Activated CD8-positive, alpha-beta memory T cell treated with anti-CD3 and anti-CD28 coated beads for 4 hours (primary cell): ENCODE measurements at places on chromosomes 3 and 15.

- no peak for DNase-seq
Measured at GRCh38 chr15:87209891-87210689, 1046.4 kb downstream of the NTRK3 start.

- DNase-seq: no peak
Measured at GRCh38 chr3:103966749-103967148, 1400.0 kb upstream of the ALCAM start.

GRCh38 chr3:35383719-35384555, 255.4 kb upstream of the ARPP21 start:
- DNase-seq: no peak

DNA sequence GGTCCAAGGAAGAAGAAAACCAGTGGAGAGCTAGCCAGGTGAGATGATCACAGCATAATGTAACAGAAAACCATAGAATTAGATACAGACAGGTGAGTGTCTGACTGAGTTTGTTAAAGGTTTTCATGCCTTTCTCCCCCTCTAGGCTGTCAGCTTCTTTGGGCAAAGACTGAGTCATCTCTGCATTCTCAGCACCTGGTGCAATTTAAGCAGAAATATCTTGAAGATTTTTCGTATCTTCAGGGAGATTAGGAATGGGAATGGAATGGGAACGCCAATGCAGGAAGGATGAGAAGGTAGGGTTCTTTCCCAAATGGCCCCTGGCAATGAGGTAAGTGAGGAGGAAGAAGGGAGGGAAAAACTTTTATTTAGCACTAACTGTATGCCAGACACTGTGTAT, 122.0 kb upstream of the SLC7A14 start:
- DNase-seq: no peak

DNA sequence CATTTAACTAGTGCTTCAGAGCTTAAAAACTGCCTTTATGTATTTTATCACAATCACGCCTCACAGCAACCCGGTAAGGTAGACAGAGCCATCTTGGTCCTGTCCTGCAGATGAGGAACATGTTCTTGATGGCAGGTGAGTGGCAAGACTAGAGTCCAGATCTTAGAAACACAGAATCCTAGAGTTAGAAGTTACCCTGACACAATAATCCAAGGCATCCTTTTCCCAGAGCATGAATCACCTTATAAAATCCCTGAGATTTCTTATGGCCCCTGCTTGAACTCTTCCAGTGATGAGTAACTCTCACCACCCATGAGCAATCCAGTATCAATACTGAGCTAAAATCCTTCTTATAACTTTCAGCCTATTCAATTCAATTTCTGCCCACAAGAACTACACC, 16.9 kb downstream of the POPDC2 start:
- no peak for DNase-seq

DNA sequence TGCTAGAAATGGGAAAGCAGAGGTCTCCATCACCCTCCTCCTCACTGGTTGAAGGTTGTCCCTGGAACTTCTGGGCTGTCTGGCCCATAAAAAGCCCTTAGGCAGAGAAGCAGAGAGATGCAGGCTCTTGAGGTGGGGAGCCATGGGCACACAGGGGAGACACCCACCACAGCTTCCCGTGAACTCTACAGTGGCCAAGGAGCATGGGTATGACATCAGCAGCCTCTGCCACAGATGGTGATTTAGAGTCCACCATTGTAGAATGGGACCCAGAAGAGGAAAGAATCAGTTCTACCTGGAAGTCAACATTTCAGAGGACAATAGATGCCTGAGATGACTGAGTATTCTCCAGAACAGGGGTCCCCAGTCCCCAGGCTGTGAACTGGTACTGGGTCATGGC, 105.6 kb upstream of the LRRN1 start:
- no peak for DNase-seq
